H54 (cell line): ENCODE measurements at places on chromosomes 2 and 18.

GRCh38 chr18:3972291-3972930, 482.7 kb downstream of the DLGAP1 start:
- DNase-seq = no peak

GRCh38 chr2:3065928-3066327, 311.7 kb downstream of the EIPR1 start:
- no peak for DNase-seq

DNA sequence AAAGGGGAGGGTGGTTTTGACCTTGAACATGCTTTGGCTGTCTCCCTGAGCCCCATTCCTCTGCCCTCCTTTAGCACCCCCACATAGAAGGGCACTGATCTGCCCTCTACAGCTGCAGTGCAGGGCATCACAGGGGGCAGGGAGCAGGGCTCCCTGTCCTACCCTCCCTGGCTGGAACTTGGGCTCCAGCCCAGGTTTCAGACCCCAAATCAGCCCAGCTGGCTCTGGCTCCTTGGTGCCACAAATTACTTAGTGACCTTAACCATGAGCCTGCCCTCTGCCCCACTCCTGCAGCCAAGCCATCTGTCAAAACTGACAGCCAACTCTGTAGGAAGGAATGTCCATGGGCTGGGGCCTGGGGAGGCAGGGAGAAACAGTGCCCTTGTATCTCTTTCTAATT, 105.6 kb downstream of the MAPK4 start:
- DNase-seq = no peak

DNA sequence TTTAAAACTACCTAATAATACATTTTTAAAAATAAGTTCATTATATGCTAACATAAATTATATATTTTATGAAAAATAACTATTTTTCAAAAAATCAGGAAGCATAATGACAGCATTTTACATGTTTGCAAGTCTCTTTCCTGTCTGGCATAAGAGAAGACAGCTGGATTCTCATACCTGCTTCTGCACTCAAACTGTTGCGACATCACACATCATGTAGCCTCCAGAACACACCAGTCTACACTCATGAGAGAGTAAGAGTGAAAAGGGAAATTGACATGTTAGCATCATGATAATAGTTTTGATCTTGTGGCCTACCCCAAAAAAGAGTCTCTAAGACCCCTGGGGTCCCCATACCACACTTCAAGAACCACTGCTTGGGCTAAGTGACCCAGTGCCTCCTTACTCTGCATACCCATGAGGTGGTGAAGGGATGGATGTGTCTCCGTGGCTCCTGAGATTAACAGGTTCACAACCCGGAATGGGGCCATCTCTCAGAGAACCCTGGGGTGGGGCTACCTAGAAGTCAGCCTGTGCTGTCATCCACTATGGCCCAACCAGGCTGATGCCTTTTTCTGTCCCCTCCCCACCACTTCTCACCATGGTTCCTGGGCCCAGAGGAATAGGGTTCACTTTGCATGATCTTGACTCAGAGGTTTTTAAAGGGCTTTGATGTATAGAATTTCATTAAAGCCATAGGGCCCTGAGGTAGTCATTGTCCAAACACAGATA, 102.6 kb upstream of the DAPL1 start:
- no peak for DNase-seq

GRCh38 chr2:64737547-64737946, 83.8 kb upstream of the SERTAD2 start:
- no peak for DNase-seq

DNA sequence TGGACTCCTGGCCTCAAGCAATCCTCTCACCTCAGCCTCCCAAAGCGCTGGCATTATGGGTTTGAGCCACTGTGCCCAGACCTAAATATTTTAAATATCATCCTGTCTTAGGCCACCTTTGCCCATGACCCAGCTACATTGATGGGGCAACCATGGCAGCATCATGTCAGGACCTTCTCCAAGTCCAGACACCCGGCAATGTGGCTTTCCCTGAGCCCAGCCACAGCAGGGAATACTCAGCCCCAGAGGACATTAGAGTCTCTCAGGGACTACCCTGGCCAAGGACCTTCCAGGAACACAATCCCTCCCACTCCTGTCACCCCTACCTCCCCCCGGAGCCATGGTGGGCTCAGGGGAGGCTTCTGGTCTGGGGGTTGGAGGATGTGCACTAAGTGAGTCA, 72.8 kb downstream of the SMAD7 start:
- DNase-seq = no peak

- peak; percentile 39 for DNase-seq
Measured at GRCh38 chr2:217714287-217714751, 288.5 kb downstream of the TNS1 start.

GRCh38 chr18:3782901-3783300, 332.9 kb downstream of the TGIF1 start:
- DNase-seq = no peak

GRCh38 chr2:111972955-111973565, 74.7 kb downstream of the MERTK start:
- DNase-seq = no peak
